ENCODE measurements at places on chromosomes 11 and 22.

DNA sequence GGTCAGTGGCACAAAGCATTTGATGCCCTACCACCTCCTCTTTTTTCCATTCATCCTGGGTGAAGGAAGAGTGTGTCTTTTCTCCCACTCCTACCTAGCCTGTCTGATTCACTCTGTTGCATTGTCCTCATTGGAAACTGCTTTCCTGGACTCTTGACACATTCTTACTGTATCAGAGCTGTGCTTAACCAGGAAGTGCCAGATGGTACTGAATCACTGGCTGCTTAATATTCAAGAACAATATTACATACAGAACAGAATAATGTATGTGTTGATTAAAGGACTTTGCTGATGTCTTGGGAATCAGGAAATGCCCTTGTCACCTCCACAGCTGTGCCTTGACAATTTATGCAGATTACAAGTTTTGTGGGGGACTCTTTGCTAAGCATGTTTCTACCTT, 44.4 kb downstream of the SVIP start:
- DNase-seq: no peak

GRCh38 chr11:108558222-108558621, 35.3 kb downstream of the EXPH5 start:
- DNase-seq: no peak

DNA sequence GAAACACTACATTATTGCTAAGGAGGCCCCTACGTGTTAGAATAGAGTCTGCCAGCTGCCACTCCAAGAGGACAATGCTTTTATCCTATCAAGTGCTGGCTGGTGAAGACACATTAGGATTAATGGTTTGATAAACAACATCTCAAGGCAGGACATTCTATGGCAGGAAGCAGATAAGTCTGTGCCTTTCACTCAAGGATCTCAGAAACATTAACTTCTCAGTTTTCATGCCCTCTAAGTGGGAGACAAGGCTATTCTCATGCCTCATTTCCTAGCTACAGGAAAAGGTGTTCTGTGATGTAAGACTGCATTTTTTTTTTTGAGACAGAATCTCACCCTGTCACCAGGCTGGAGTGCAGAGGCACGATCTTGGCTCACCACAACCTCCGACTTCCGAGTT, 23.5 kb upstream of the TIMP3 start:
- no peak for DNase-seq

- DNase-seq: no peak
Measured at GRCh38 chr11:43242401-43242800, 69.4 kb upstream of the API5 start.

GRCh38 chr22:22427542-22428065, 80.9 kb downstream of the ZNF280B start:
- DNase-seq: no peak

Data from coronary artery (tissue), 2 donors.